Lung (tissue), 17 donors: ENCODE measurements at places on chromosomes 5 and 9. TPM values are rescaled to one million over a fixed set of nuclear protein-coding genes. Genes with fewer than 3 reads are reported as not detected.

MRPL41 gene
- polyA plus RNA-seq = 51.3 TPM

ELAVL2 gene
- polyA plus RNA-seq = 0.02 TPM

C5 gene
- polyA plus RNA-seq = 9.8 TPM

DNA sequence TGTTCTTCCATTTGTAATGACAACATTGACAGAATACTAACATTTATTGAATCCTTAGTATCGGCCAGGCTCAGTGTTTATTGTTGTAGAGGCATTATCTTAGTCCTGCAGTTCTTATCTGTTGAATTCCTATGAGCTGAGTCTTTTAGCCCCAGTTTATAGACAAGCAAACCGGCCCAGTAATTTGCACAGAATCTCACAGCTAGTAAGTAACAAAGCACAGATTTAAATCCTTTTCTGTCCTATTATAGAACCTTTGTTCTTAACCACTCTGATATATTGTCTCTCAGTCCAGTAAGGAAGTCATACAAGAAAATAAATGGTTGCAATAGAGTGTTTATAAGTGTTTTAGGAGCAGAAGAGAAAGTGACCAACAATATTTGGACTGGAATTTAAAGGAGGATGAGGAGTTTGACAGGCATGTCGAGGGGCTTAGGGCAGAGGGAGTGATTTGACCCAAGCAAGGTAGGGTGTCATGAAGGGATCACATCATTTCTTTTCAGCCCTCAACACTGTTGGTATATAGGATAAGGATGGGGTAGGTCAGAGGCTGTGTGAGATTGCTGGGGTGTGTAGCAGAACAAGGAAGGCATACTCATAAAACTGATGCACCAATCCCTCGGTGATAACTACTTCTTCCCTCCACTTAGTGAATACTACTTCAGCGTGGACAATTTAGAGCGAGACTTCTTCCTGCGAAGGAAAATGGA, 39.5 kb downstream of the LARP1 start:
- no peak for DNase-seq

GRCh38 chr5:175851311-175851710, 20.1 kb upstream of the CPLX2 start:
- no peak for DNase-seq

- DNase-seq = no peak
Observed at GRCh38 chr9:77541055-77541454, 107.1 kb downstream of the GNA14 start.

DNA sequence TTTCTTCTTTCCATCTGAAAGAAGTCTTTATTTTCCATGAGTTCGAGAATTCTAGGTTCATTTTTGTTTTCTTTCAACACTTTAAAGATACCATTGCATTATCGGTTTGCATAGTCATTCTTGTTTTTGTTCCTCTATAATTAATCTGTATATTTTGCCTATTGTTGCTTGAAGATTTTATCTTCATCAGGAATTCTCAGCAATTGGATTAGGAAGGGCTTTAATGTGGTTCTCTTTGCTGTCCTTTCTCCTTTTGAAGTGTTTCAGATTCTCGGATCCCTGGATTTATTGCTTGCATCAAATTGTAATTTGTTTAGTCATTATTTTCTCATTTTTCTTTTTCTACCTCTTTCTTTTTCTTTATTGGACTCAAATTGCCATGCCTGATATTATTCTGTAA, 609.8 kb downstream of the TLR4 start:
- DNase-seq = no peak

DNA sequence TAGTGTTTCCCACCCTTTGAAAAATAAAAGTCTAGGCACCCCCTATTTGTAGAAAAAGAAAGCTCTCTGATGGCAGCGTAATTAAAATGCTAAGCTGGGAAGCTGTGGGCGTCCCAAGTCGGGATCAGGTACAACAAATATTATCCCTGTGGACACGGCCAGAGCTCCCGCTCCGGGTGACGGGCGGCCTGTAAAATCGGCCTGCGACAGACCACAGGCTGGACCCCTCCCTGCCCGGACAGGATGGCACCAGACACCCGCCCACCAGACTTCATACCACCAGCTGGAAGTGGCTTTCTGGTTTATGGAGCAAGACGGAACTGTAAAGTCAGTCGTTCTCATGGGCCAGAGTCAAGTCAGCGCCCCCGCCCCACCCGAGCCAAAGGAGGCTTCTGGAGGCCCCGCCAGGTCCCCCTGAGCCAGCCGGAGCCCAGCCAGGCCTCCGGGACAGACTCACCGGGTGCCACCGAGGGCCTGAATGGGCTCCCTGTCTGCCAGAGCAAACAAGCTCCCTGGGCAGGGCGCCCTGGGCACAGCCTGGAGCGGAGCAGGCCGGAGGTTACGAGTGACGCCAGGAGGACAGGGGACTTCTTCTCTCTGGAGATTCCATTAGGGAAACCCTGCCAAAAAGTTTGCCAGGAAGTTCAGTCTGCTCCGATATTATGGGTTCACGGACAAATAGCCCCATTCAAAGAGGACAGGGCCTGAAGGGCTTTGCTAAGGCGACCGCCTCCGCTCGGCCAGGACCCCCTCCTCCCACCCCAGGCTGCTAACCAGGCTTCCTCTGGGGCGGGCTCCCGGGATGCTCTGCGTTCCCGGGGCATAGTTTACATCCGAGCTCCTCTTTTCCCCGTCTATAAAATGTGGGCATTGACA, 173.7 kb downstream of the ERCC6L2 start:
- DNase-seq = no peak
